Stimulated activated CD4-positive, alpha-beta T cell treated with anti-CD3 and anti-CD28 coated beads, Interleukin-1b, Interleukin-23, amount 100 ng/mL, for 1 hour (primary cell): ENCODE measurements at places on chromosomes 12 and 14.
A peak's percentile ranks its signal among the peaks of the same experiment; 100 is the strongest.

GRCh38 chr12:53866727-53867126 is 71.9 kb upstream of the HOXC13 start:
- DNase-seq: no peak

GRCh38 chr14:105353136-105353535 is 38.6 kb downstream of the PACS2 start:
- DNase-seq: no peak

DNA sequence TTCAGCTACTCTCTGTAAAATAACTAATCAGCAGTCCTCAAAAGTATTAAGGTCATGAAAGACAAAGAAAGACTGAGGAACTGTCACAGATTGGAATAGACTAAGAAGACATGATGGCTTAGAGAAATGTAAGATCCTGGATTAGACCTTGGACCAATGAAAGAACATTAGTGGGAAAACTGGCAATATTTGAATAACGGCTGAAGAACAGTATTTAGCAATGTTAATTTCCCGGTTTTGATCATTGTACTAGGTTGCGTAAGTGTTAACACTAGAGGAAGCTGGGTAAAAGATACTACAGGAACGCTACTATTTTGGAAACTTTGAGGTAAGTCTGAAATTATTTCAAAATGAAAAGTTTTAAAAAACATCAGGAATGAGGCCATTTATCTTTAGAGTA is 98.8 kb upstream of the RESF1 start:
- no peak for DNase-seq

GRCh38 chr12:12214635-12215131 is 52.2 kb downstream of the LRP6 start:
- DNase-seq: no peak

DNA sequence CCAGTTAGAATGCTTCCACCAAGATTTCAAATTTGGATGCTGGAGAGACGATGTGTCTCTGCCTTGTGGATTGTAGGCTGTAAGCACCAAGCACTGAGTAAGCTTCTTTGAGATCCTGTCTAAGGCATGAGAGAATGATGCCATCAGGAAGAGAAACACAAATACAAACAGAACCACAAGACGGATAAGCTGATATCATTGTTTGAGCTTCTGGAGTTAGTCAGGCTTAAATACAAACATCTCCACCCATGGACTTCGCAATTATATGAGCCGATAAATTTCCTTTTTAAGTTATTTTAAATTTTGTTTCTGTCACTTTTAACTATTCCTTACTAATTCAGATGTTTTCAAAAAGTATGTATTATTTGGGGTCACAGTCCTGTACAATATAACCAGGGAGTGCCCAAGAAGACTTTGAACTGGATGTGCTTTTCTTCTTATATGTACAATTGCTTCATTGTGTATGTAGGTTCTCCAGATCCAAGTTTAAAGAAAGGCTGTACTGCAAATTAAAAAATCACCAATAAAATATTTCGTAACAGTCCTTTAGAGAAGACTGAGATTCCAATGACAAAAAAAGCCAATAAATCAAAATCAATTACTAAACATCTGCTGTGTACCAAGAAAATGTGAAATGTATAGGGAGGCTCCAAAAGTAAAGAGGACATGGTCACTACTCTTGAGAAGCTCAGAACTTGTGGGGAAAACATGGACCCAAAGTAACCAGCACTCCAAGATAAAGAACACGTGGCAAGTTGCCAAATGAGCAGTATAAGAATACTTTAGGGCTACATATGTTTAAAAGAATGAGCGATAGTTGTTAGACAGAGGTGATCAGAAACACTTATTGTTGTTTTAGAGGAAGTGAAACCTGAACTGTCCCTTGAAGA is 274.1 kb downstream of the ADAMTS20 start:
- no peak for DNase-seq

- DNase-seq: no peak
Observed at GRCh38 chr12:85509081-85509856, 229.2 kb downstream of the ALX1 start.

- no peak for DNase-seq
Observed at GRCh38 chr14:97319691-97320090, 522.5 kb downstream of the VRK1 start.

- DNase-seq: no peak
Observed at GRCh38 chr12:58298803-58299202, 357.4 kb downstream of the ATP23 start.

DNA sequence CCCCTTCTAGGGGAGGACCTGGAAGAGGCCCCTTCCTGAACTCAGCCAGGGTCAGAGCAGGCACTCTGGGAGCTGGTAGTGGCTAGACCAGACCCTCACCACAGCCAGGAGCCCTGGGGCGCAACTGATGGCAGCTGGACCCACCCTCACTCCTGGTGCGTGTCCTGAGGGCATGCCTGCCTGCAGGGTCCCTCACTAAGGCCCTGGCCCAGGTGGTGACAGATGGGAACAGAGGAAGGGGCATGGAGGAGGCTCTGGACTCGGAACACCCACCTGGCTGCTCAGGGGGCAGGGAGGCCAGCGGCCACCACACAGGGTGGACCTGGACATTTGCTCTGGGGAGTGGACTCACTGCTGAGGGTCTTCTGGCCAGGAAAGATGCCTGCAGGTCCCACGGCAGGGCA is 342.2 kb upstream of the SFSWAP start:
- no peak for DNase-seq

- no peak for DNase-seq
Observed at GRCh38 chr12:93908846-93909567, 231.8 kb downstream of the CRADD start.

GRCh38 chr12:110993434-110993833 is 73.1 kb upstream of the MYL2 start:
- no peak for DNase-seq

DNA sequence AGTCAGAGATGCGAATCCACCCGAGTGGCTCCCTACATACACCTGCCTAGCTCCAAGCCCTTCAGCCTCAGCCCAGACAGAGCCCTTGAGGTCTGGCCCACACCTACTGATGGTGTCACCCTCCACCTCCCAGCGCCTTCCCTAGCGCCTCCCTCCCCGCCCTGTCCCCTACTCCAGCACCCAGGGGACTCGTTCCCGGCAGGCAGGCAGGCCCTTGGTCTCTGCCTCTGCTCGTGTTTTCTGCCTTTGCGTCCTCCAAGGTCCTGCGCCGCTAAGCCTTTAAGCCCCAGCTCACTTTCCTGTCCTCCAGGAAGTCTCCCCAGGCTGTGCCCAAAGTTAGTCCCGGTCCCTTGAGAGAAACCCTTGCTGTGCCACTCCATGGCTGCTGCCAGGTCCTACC is 12.7 kb downstream of the INF2 start:
- no peak for DNase-seq

GRCh38 chr12:121839106-121839992 is 19.3 kb downstream of the HPD start:
- DNase-seq: peak; percentile 100

DNA sequence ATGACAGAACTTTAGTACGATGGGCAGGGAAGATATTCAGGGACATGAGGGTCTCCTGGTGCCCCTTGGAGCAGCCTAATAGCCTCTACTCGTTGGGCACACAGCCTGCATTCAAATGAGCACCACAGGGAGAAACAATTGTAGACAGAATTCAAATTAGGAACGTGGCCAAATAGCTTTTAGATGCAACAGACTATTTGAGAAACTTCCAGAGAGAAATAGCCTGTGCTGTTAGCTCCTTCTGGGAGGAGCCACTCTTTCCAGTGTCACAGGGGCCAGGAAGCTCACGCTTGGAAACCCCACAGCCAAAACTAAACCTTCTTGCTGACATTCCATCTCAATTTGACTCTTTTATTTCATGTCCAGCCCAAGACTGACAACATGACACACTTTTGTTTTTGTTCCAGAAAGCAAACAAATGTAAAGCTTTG is 114.5 kb downstream of the RPAP3 start:
- DNase-seq: no peak

DNA sequence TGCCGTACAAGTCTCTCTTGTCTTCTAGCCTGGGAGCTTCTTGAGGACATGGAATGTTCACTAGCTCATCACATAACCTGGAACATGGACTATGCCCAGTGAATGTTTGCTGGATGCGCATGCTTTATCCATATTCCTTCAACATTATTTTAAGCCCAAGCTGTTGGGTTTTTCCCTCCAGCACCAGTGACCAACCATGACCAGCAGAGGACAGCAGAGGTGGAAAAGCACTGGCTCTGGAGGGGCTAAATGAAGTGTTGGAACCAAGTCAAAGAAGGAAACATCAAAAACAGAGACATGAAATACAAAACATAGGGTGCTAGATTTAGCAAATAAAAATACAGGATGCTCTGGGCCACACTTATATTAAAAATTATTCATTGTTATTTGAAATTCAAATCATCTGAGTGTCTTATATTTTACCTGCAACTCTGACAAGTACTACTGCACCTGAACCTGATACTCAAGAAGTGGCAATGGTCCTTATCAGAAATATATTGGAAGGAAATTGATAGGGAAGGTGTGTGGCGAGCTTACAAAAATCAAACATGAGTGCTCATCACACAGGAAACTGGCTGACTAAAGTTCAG is 23.1 kb upstream of the HELB start:
- no peak for DNase-seq

- no peak for DNase-seq
Observed at GRCh38 chr14:103526247-103526913, 2.6 kb upstream of the TRMT61A start.

- DNase-seq: no peak
Observed at GRCh38 chr14:70827347-70827746, 18.0 kb upstream of the MAP3K9 start.

- no peak for DNase-seq
Observed at GRCh38 chr12:18951218-18951617, 178.3 kb upstream of the PLEKHA5 start.

- DNase-seq: no peak
Observed at GRCh38 chr12:42483521-42483790, 106.1 kb downstream of the PRICKLE1 start.

GRCh38 chr14:54719406-54719805 is 152.5 kb downstream of the SAMD4A start:
- DNase-seq: no peak

GRCh38 chr12:122740351-122740750 is 9.7 kb upstream of the HCAR1 start:
- no peak for DNase-seq

- DNase-seq: no peak
Observed at GRCh38 chr12:121523741-121524140, 57.1 kb downstream of the KDM2B start.

GRCh38 chr12:89261982-89262381 is 90.3 kb downstream of the DUSP6 start:
- DNase-seq: no peak

DNA sequence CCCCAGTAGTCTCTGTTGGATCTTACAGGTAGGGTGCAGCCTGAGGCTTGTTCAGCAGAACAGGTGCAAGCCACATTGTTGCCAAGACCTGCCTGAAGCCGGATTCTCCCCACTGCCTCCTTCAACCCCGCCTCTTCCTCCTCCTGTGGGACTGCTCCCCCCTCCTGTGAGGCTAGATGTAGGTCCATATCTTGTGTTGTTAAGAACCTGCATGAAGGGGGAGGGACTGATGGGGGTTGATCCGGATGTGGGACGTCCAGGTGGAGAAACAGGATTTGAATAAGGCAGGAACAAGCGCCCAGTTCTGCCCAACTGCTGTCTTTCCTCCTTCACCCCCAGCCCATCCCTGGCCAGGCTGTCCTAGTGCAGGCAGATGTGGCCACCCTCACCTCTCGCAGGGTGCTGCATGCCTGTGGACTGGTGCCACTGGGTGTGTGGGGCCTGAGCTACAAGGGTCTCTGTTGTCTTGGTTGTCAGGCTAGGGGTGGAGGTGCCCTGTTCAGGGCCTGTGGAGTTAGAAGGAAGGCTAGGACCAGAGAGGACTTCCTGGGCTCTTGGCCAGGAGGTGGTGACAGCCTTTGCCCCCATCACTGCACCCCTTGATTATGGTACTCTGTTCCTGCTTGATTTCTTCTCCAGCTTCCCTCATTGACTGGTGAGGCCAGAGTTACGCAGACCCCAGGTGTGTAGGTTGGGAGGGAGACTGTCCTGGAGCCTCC is 1.4 kb downstream of the NR4A1 start:
- no peak for DNase-seq

GRCh38 chr12:62656591-62657362 is 190.2 kb downstream of the MON2 start:
- DNase-seq: no peak

DNA sequence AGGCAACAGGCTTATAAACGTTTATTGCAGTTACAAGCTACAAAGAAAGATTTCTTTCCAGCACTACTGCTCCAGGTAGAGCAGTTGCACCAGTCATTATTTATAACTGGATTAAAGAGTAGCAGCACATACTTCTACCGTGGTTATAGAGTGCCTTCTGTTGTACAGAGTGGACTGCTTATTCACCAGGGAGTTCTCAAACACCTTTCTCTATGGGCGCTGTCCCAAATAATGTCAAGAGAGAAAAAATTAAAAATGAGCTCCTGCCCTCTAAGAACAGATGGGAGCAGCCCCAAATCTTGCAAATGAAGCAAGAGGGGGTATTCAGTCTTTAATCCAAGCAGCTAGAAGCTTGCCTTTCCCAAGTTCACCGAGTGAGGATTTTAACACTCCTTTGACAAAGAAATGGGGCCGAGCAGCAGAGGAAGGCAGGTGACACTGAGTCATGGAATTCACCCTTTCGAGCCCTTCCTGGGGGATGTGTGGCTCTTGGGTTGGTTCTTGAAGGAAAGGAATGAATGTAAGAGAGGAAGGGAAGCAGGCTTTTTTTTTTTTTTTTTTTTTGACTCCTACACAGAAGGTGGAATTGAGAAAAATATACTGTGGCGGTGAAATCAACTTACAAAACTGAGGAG is 181.2 kb downstream of the PRKCH start:
- no peak for DNase-seq

DNA sequence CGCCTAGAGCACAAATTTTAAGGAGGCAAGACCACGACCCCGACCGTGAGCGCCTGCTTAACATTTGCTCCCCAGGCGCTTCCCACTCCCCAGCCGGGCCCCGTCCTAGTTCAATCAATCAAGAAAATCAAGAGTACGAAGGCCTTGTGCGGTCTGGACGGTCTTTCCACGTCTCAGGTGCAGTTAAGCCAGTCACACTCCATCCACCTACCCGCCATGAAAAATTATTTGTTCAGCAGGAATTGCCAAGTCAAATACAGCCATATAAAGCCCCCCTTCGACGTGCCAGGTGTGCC is 603 bp upstream of the LRR1 start:
- DNase-seq: no peak

- DNase-seq: no peak
Observed at GRCh38 chr12:98360401-98360800, 155.0 kb upstream of the TMPO start.

- no peak for DNase-seq
Observed at GRCh38 chr12:115897729-115898128, 379.8 kb downstream of the MED13L start.
